ENCODE measurements at places on chromosomes 5 and 9.

GRCh38 chr9:35918780-35919179, 9.5 kb downstream of the SPAAR start:
- DNase-seq = no peak

GRCh38 chr5:134547579-134547978, 22.1 kb downstream of the JADE2 start:
- no peak for DNase-seq

DNA sequence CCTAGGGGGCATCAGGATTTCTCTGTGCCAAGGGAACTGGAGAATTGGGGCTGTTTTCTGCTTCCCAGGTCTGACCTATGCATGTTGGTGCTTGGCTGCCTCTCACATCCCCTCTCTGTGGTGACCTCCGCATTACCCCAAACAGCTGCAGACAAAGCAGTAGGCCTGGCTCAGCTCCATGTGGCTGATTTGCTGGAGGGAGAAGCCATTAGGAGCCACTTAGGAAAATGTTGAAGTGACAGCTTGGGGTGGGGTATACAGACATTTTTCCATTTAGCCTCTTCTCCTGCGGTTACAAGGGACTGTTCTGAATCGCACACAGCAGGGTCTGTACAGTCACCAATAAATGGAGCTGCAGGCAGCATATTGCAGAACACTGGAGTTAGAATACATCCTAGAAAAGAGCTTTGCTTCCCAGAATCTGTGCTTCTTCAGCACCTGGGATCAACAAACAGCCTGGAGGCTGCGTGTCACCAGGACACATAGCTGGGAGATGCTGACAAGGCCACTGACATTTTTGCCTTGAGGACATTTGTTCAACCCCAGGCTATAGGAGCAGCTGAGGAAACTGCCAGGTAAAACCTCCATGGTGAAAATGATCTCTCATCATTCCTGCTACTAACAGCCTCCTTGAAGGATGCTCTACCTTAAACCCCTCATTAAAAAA, 335.3 kb downstream of the DIRAS2 start:
- DNase-seq = no peak

GRCh38 chr5:178496642-178497041, 93.6 kb downstream of the COL23A1 start:
- DNase-seq = no peak

- no peak for DNase-seq
Observed at GRCh38 chr9:108281696-108282095, 574.1 kb downstream of the ACTL7B start.

GRCh38 chr9:112890106-112891081, at the start of gene SLC46A2:
Gene SLC46A2 (minus strand): TSS chr9:112890876. CDS start chr9:112890681, 195 bp downstream.
- no peak for DNase-seq

GRCh38 chr5:18243846-18244245, 609.6 kb downstream of the TAF11L14 start:
- DNase-seq = no peak

- DNase-seq = no peak
Observed at GRCh38 chr5:144035046-144035740, 135.3 kb downstream of the YIPF5 start.

DNA sequence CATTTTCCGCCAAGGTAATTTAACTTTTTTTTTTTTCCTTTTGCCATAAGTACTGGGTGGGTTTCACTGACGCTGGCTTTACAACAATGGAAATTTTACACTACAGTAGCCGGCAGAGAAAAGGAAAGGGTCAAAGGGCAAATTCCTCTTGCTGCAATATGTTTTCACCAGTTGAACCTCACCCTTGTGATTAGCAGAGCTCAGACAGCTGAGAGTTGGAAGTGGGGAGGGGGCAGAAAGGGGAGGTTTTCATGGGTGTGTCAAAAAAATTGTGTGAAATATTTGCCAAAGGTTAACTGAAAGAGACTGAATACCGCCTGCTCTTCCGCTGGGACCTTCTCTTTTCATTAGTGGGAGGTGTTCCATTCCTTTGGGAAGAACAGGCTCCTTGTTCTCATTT, 296.9 kb downstream of the ADAMTS6 start:
- DNase-seq = no peak

- DNase-seq = no peak
Observed at GRCh38 chr5:42531611-42532010, 108.4 kb downstream of the GHR start.

DNA sequence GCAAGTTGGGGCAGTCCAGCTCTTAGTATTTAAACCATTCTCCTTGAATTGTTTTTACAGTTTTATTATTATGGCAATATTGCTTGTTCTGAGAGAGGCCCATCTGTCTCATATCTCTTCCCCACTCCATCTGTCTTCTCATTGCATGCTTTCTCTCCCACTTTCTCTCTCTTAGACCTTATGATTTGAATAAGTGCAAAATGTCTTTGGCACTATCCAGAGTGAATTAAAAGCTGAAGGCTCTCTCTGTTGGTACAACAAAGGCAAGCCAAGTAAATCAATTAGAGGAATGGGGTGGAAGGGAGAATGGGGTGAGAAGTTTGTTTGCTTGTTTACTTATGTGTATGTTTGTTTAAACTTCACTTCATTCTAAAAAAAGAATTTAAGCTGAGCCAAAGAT, 195.3 kb upstream of the RFX3 start:
- no peak for DNase-seq

- DNase-seq = no peak
Observed at GRCh38 chr9:81190659-81191058, 498.7 kb downstream of the TLE1 start.

- no peak for DNase-seq
Observed at GRCh38 chr5:83244516-83244915, 167.2 kb downstream of the XRCC4 start.

GRCh38 chr5:59685793-59686192, 207.7 kb downstream of the PDE4D start:
- no peak for DNase-seq

DNA sequence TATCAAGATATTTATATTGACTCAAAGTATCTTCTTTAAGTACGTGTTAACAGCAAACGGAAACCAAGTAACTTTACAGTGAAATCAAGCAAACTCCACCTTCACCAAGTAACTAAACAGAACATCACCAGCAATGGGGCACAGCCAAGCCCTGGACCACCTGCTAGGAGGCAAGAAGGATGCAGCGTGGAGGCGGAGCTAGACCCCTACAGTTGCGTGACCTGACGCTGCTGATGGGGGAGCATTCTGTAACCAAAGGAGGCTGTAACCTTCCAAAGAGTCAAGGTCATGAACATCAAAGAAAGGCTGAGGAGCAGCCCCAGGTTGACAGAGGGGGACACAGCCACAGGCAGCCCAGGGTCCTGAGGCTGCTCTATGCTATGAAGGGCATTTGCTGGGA, 6.1 kb downstream of the VAV2 start:
- no peak for DNase-seq

DNA sequence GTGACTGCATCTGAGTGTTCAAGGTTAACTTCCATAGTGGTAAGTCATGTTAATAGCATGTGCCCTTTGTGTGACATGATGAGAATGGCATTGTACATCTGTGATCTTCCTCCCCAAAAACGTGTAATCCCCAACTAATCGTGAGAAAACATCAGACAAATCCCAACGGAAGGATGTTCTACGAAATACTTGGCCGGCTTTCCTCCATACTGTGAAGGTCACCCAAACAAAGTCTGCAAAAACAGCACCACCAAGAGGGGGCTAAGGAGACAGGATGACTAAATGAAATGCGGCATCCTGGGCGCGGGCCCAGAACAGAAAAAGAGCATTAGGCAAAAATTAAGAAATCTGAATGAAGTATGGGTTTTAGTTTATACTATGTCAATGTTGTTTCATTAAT, 81.8 kb downstream of the MED10 start:
- DNase-seq = no peak

GRCh38 chr5:149470942-149471341, 80.3 kb downstream of the CSNK1A1 start:
- no peak for DNase-seq

- DNase-seq = no peak
Observed at GRCh38 chr5:82639393-82640144, 361.4 kb upstream of the RPS23 start.

- DNase-seq = no peak
Observed at GRCh38 chr9:136835162-136835931, 6.9 kb upstream of the AJM1 start.

DNA sequence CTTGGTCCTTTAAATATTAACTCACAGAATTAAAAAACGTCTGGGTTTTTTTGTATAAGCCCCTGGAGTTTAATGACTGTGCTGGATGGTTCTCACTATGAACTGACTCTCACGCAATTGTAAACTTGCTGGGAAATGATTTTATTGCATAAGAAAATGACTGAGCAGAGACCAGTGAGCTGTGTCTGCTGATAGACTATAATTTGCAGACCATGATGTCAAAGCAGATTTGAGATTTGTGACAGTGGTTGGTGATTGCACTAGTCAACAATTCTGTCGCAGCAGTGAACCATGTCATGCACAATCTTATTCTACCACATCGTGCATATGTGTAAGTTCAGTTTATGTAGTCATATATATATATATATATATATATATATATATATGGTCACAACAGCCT, 85.7 kb upstream of the C9orf72 start:
- DNase-seq = no peak

Data from NCI-H774 (cell line).